ENCODE measurements at places on chromosomes 1 and 21.

DNA sequence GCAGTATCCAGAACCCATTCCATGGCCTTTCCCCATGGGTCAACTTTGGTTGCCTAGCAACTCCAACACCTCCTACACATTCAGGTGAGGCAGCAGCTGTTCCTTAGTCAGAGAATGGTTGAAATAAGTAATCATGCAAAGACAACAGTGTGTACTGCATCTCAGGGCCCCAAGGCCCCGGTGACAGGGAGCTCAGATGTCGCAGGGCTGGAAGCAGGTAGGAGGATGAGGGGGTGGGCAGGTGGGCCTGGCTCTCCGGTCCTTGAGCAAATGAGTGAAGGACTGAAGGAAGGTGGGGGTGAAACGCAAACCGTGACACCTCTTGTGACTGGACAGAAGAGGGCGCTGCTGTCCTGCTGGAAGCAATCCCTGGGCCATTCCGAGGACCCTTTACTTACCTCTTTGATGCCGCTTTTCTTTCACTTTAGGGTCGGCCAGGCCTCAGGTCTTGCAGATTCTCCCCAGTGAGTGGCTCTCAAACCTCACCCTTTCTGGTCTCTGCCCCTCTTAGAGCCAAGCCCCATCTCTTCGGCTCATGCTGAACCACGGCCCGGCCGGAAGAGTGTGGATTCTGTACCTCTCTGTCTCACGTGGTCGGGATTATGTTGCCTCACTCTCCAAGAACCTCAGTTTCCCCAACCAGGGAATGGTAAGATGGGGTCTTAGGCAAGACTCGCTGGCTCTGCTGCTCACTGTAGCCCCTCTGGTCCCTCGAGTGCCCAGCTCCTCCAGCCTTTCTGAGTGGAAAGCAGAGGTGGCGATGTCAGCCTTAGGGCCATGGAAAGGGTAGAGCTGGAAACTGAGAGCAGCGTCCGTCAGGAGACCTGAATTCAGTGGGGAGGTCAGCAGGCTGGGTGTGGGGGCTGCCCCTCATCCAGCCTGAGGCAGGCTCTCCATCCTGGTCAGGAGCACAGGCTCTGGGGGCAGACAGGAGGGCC, 5.6 kb upstream of the KCNA10 start:
- DNase-seq, result peak; percentile 34

DNA sequence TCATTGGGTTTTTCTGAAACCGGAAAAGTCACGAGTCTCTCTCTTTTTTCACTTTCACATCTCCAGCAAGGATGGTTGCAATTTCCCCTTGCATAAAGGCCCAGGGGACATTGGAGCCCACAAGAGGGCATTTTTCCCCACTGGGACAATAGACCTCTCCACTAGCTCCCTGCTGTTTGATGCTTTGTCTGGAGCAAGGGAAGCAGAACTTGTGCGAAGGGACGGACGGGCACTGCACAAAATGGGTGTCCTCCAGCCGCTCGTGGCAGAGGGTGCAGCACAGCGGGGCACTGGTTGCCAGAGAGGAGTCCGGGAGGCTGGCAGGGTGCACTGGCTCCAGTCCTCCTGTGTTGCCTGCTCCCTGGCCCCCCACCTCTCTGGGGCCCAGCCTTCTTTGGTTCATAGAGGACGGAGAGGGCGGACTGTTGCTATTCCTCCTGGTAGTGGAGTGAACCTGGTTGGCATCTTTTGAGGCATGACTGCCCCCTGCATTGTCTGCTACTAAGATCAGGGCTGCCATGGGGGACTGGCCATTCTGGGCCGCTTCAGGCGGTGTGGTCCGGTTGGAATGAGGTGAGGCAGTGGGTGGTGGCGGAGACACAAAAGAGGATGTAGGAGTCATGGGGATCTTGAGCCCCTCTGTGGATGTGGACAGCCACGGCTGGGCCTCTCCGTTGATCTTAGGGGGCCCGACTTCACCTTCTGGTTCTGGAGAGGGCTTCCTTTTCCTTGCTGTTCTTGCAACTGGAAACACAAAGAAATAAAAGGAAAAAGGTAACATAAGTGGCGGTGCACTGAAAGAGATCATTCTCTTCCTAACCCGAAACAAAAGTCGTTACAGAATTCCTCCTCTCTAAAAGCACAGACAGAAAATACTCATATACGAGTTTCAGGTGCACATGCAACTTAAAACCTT, 2.6 kb downstream of the IRF2BP2 start:
- DNase-seq, result no peak

DNA sequence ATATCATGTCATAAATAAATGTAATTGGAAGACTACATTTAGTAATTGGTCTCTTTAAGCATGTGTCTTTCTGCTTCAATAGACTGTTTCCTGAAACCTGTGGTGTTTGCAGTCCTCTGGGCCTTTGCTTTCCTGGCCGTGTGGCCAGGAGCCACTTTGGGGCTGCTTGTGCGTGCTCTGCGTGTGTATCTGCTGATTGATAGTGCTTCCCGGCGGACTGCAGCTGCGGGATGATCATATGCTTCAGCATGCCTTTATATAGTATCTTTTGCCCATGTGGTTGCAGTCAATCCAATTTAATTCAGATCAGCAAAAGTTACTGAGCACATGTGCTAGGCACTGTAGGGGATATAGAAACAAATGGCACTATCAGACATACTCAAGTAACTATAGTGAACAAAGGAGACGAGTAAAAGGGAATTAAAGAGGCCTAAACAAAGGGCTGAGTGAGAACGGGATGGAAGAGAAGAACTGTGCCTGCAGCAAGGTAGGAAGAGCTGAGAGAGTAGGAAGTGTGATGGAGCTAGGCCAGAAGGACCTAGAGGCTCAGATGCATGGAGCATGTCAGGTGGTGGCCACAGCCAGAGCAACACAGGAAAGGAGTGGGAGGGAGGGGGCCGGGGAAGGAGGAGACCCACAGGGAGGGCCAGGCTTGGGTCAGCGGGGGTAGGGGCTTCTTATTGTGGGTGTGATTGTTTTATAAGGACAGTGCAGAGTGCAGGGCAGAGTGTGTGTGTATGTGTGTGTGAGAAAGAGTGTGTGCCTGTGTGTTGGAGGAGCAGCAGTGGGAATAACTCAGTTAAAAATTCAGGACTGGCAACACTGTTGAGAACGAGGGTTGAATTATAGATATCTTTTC, 27.2 kb upstream of the TTF2 start:
- DNase-seq, result no peak

DNA sequence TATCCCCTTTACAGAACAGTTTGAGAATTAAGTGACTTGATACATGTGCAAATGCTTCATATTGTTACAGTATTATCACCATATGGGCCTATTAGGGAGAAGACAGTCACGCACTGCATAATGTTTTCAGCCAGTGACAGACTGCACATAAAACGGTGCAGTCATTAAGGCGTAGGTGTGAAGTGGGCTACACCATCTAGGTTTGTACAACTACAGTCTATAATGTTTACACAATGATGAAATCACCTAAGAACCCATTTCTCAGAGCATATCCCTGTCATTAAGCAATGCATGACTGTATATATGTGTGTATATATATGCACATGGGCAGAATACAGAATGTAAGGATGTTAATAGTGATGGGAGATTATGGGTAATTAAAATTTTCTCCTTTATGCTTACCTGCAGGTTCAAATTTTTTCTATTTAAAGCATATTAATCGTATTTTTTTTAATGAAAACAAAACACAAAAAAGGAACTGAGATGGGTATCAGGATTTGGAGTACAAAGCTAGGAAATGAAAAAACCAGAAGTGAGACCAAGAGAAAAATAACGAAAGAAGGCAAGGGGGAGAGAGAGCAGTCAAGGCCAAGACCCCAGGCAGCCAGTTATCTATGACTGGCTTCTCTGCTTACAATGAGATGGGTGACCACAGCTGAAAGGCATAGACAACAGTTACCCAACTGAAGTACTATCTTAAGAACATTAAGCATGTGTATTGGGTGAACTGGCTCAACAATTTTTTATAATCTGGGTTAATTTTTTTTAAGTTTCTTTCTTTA, 122.9 kb upstream of the DAB1 start:
- no peak for DNase-seq

DNA sequence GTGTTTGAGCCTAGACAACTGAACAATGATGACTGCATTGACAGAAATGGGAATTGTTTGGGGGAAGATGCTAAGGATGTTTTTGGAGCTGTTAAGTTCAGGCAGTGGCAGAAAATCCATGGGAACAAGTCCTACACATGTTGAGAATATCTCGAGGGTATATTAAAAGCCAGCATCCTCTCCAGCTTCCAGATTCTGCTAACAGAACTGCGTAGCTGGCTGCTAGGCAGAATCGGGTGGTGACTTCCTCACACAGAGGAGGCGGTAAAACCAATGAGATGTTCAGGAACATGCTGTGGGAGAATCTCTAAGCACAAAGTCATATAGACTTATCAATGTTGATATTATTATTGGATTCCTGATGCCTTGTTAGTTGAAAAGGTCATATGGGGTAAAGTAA, 14.8 kb downstream of the FAM163A start:
- DNase-seq, result no peak

GRCh38 chr1:233843525-233844204, 60.8 kb upstream of the SLC35F3 start:
- no peak for DNase-seq

DNA sequence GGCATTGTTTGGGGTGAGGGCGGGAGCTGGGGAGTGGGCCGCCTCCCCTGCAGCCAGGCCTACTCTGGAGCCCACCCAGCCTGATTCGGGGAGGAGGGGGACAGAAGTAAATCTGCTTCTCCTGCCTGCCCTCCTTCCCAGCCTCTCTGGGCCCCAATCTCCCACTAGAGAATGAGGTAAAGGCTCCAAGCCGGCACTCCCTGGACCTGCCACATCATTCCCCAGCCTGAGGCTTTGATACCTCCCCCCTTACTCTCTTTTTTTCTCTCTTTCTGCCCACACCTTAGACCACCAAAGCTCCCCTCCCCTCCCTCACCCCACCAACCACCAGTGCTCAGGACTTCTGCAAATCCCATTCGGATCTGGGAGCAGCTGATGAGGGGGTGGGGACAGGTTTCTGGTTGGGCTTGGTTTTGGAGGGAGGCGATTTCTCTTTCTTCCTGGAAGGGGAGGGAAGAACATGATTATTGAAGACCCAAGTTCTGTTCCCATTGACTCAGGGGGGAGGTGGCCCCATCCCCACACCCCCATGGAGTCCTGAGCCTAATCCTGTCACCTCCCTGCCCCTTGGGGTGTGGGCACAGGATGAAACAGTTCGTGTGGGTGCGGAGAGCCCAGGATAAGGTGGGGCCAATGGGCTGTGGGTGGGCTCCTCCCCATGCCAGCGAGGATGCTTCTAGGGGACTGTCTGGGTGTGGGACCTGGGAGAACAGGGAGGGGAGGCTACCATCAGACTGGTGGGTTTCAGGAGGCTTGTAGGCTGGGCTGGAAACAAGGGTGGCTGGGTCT, 1.3 kb downstream of the MAP7D1 start:
- DNase-seq, result no peak

- DNase-seq, result no peak
Observed at GRCh38 chr1:187588917-187589316, 760.2 kb downstream of the PLA2G4A start.

- DNase-seq, result no peak
Observed at GRCh38 chr1:163561580-163562295, 240.0 kb downstream of the NUF2 start.

DNA sequence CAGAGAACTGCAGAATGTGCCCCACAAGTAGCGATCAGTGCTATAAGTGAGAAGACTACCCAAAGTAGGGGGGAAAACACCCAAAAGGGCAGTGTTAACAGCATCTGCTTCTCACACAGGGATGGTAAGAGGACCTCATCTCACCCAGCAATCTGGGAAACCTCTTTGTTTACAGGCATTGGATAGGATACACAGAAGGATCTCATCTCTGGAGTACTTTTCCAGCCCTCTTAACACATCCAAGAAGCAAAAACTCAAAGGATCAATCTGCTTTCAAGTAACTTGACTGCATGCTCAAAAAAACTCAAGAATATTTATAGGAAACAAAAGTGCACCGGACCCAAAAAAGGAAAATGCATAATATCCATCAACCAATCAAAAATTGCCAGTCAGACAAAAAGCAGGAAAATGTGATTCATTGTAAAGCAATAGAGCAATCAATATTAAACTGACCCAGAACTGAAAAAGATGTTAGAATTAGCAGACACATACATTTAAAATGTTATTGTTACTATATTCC, 311.0 kb upstream of the CXADR start:
- no peak for DNase-seq

DNA sequence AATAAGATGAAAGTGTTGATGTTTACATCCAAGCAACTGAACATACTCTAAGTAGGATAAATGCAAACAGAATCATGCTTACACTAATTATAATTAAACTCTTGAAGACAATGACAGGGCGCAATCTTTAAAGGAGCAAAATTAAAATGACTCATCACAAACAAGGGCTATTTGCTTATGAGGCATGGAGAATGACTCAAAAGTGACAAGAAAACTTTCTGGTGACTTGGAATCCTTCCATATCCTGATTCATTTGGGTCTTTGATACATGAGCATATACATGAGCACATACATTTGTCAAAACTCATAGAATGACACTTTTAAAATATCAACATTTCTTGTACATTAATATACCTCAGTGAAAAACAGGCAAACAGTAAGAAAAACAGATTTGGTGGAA, 1632.3 kb downstream of the KCNT2 start:
- DNase-seq, result no peak

DNA sequence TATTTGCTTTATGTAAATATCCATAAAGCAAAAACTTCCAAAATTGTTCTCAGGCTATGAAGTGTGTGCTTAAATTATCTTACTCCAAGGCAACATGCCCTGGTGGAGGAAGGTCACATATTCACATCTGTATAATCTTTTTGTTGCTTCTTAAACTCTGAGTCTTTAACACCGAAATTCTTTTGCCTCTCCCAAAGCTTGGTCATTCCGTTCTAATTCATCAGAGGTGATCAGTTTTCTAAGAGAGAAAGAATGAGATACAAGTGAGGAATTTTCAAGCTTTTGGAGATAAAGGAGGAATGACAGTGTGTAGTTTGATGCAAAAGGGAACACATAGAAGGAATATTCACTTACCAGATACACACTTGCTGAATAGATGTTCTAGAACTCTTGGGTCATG, 561.7 kb downstream of the LTN1 start:
- no peak for DNase-seq

- no peak for DNase-seq
Observed at GRCh38 chr1:44225761-44226160, 12.5 kb downstream of the DMAP1 start.

DNA sequence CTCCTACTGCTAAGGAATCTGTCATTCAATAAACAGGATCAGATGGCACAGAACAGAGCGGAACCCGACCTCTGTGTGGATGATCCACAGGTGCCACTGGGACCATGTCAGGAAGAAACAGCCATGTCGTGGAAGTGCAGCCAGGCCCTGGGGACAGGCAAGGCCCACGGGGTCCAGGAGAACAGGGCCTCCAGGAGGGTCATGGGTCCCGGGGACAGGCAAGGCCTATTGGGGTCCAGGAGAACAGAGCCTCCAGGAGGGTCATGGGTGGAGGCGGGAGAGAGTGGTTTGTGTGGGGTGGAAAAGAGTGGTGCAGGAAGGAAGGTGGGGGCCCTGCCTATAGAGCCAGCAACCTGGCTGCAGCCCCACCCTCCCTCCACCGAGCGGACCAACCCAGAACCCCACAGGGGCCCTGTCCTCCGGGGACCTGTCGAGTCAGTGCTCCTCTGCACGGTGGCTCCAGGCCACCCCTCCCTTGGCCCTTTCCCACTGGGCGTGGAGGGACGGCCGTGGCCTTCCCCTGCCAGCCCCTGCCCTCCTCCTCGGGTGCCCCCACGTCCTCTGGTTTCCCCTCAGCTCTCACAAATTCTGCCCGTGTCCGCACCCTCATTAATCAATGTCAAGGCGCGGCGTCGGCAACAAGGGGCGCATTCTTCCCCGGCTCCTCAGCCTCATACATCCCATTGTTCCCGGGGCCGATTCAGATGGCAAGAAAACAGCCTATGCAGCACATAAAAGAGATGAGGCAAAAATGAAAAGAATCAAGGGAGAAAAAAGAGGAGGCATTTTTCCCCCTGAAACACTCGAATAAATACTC, 146.4 kb downstream of the PRDM16 start:
- no peak for DNase-seq
